ENCODE measurements at places on chromosomes 5 and 9.

- no peak for DNase-seq
Observed at GRCh38 chr5:176776141-176776865, 34.1 kb upstream of the UNC5A start.

DNA sequence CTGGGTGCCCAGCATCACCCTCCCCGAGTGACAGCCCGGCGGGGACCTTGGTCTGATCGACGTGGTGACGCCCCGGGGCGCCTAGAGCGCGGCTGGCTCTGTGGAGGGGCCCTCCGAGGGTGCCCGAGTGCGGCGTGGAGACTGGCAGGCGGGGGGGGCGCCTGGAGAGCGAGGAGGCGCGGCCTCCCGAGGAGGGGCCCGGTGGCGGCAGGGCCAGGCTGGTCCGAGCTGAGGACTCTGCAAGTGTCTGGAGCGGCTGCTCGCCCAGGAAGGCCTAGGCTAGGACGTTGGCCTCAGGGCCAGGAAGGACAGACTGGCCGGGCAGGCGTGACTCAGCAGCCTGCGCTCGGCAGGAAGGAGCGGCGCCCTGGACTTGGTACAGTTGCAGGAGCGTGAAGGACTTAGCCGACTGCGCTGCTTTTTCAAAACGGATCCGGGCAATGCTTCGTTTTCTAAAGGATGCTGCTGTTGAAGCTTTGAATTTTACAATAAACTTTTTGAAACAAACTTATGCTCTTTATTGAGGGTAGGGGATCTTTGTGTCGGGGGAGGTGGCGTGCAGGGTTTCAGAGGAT, 1.3 kb downstream of the GADD45G start:
- peak; percentile 53 for DNase-seq

DNA sequence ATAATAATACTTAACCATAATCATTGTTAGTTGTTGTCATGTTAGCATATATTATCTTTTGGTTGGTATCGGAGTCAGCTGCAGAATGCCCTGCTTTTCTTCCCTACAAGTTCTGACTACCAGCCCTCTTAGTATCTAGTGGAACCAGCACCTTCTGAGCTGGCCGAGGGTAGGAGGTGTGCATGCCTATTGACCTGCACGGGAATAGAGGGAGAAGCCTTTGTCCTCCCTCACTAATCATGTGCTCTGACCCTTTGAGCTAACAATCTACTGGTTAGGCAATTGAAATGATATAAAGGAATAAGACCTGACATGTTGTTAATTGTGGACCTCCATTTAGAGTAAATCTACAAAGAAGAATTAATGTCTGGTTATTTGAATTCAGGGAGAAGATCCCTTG, 4.1 kb downstream of the PCSK5 start:
- no peak for DNase-seq

- peak; percentile 92 for DNase-seq
Observed at GRCh38 chr5:32767948-32768467, 56.9 kb downstream of the NPR3 start.

DNA sequence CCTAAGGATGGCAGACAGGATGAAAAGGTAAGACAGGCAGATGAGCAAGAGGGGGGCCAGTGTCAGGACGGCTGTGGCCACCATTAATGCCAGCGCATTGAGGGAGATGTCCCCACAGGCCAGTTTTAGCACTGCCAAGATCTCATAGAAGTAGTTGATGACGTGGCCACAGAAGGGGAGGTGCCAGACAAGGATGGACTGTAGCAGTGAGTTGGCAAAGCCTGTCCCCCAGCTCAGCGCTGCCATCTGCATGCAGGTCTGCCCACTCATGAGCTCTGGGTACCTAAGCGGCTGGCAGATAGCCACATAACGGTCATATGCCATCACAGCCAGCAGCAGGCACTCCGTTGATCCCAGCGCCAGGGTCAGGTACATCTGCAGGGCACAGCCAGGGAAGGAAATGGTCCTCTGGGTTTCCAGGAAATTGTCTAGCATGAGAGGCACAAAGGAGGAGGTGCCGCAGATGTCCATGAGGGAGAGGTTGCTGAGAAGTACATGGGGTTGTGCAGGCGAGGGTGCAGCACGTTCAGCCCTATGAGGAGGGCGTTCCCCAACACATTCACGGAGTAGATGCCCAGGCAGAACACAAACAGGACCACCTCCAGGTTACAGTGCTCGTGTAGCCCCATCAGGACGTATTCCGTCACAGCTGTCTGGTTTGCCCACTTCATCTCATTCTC, 10.8 kb downstream of the OR13J1 start:
- DNase-seq: peak; percentile 30

- no peak for DNase-seq
Observed at GRCh38 chr5:50655810-50656205, 10.6 kb upstream of the PARP8 start.

- no peak for DNase-seq
Observed at GRCh38 chr9:136018257-136019031, 57.3 kb upstream of the UBAC1 start.

GRCh38 chr9:135372036-135372435, 107.5 kb upstream of the PPP1R26 start:
- no peak for DNase-seq

- DNase-seq: no peak
Observed at GRCh38 chr9:94991961-94992907, 265.7 kb downstream of the AOPEP start.

DNA sequence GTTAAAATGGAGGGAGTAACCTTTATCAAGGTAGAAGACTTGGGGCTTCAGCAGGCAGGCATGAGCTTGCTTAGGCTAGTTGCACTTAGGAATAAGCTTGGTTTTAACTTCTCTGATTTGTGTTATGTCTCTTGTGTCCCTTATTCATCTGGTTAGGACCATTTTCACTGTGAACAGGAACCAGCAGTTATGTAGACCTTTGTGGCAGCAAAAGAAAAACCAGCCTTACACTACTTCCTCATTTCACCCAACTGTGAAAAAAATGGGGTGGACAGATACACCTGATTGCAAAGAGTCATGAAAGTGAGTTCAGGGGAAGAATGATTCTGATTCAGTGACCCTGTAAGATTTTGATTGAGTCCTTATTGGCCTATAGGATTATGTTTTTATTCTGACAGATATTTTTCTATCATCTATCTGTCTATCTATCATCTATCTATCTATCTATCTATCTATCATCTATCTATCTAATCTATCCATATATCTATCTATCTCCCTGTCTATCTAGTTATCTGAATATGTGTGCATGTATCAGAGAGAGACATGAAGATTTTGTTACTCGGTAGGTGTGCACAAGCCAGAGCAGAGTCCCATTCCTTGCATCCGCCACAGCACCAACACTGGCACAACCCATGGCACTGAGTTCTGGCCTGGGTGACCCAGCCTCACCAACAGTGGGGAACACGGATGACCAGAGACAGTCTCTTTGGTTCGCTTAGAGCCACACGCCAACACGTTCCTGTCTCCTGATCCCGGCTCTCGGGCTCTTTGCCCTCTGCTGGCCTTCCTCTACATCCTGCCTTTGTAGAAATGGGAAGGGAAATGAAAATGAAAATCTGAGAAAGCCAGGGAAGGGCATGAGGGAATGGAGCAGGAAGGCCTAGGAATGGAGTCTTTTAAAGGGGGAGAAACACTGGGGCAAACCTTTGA, 1.3 kb upstream of the ZNF366 start:
- DNase-seq: no peak

- no peak for DNase-seq
Observed at GRCh38 chr9:125150349-125151245, 7.3 kb upstream of the SCAI start.

DNA sequence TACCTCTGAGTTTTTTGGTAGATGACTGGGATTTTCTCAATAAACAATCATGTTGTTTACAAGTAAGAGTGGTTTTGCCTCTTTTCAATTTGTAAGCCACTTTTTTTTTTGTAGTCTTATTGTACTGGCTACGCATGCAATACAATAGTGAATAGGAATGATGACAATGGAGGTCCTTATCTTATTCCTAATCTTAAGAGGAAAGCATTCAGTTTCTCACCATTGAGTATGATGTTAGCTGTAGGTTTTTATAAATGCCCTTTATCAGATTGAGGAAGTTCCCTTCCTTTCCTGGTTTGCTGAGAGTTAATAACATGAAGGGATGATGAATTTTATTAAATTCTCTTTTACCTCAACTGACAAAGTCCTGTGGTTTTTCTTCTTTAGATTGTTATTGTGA, 155.2 kb downstream of the ADAMTSL1 start:
- no peak for DNase-seq

All from fibroblast of skin of right biceps (primary cell).